Activated CD4-positive, alpha-beta memory T cell treated with anti-CD3 and anti-CD28 coated beads for 36 hours (primary cell): ENCODE measurements at places on chromosomes 3 and 15. TPM values are rescaled to one million over a fixed set of nuclear protein-coding genes. Genes with fewer than 3 reads are reported as not detected.

PYGO1 gene
- total RNA-seq = not detected

NR2E3 gene
- not detected for total RNA-seq

GRCh38 chr15:75759416-75760130 lies 46.9 kb upstream of the CSPG4 start:
- H3K36me3 ChIP-seq = no peaks in the 10 kb centered on the region
- peak overlapping the region; percentile 94 for H3K4me3 ChIP-seq
- DNase-seq = no peak
- peaks cover 14% of the 10 kb centered on the region for H3K4me1 ChIP-seq

COPS2 gene
- 80.0 TPM for total RNA-seq

ERICH6 gene
- total RNA-seq = not detected

GRCh38 chr3:148379763-148380382 lies 317.8 kb upstream of the AGTR1 start:
- H3K4me3 ChIP-seq = no peak overlapping the region
- no peaks in the 10 kb centered on the region for H3K27me3 ChIP-seq
- no peak for DNase-seq

SLC9C1 gene
- not detected for total RNA-seq

GRCh38 chr3:8760091-8760490 lies 9.3 kb downstream of the OXTR start:
- H3K27ac ChIP-seq = no peak overlapping the region
- H3K4me3 ChIP-seq = no peak overlapping the region
- H3K36me3 ChIP-seq = no peaks in the 10 kb centered on the region
- H3K27me3 ChIP-seq = no peaks in the 10 kb centered on the region
